ENCODE measurements at places on chromosomes 16 and 17. TPM values are rescaled to one million over a fixed set of nuclear protein-coding genes. Genes with fewer than 3 reads are reported as not detected.

- no peak for DNase-seq
These were observed 191.0 kb upstream of the PMFBP1 start for GRCh38 chr16:72362973-72363372.

The SYT17 gene
- total RNA-seq = under 0.01 TPM

GRCh38 chr16:86663685-86664521 is 85.6 kb downstream of the FOXL1 start:
- DNase-seq = peak; percentile 80

DNA sequence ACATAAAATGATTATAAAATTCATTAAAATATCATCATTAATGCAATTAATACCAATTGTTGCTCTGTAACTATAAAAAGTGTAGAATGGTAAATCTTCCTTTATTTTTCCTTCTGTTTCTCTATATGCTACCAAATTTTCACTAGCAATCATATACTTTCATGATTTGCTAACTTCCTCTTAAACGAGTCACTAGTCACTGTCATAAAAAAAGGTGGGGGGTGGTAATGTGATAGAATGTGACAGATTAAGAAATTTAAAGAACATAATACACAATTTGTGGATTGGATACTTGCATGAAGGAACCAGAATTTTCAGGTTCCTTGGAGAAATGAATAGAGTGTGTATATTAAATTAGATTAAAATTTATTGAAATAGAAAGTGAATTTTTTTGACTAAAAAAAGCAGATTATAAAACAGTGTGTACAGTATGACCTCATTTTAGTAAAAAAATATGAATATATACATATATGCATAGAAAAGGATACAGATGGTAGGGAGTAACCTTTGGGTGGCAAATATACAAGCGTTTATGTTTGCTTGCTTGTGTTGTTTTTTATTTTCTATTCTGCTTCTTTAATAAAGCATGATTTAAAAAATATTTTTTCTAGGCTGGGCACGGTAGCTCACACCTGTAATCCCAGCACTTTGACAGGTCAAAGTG is 56.7 kb upstream of the C17orf78 start:
- no peak for DNase-seq

The SLFN14 gene
- total RNA-seq = not detected

DNA sequence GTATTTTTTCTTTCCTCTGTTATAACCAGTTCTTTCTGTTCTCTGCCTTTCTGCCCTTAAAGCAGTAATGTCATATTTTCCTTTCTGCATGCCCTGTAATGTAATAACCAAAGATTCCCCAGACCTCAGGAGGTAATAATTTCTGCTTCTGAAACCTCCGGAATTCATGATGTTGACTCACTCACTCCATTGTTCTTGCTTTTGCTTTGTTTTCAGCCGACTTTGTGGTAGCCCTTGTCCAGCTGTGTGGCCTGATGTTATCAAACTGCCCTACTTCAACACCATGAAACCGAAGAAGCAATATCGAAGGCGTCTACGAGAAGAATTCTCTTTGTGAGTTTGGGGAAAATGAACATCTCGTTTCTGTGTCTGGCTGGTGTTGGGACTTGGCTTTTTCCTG is 55.9 kb downstream of the CDK12 start:
- no peak for DNase-seq

DNA sequence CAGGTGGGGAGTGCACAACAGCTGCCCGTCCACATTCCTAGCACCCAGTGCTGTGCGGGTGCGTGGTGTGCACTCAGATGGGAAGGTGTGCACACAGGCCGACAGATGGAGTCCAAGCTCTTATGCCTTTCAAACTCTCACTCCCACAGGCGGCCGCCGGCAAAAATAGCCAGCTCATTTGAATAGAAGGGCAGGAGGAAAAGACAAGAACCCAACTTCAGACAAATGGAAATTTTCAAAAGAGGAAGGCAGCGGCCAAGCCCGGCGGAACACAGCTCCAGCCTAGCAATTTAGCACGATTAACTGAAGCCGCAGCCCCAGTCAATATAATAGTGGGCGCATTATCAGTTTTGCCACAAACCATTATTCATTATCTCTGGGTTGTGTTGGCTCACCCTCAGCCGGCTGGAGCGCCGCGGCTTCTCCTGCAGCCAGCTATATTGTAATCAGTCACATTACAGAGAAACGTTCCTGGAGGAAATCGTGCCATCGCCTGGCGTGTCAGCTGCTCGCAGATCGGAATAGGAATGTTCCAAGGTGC is 103.9 kb upstream of the SEC14L1 start:
- DNase-seq = no peak

DNA sequence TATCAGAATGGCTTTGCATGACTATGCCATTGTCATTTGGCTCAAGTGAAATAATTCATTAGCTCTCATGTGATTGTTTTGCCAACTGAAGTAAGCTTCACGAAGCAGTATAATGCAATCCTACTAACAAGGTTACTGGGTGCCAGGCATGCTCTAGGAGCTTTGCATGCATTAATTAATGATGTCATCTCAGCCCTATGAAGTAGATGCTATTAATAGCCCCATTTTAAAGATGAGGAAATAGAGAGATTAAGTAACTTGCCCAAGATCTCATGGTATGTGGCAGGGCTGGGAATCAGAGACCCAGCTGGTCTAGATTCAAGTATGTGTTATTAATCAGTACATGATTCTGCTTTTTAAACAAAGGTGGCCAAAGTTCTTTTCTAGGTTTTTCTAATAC is 14.1 kb downstream of the KRT39 start:
- DNase-seq = peak; percentile 77

GRCh38 chr17:73924909-73925186 is 278.6 kb upstream of the RPL38 start:
- no peak for DNase-seq
